NCI-H1694 treated with DMSO at 0.1 percent for 48 hours (cell line): ENCODE measurements at places on chromosomes 13 and 19.

DNA sequence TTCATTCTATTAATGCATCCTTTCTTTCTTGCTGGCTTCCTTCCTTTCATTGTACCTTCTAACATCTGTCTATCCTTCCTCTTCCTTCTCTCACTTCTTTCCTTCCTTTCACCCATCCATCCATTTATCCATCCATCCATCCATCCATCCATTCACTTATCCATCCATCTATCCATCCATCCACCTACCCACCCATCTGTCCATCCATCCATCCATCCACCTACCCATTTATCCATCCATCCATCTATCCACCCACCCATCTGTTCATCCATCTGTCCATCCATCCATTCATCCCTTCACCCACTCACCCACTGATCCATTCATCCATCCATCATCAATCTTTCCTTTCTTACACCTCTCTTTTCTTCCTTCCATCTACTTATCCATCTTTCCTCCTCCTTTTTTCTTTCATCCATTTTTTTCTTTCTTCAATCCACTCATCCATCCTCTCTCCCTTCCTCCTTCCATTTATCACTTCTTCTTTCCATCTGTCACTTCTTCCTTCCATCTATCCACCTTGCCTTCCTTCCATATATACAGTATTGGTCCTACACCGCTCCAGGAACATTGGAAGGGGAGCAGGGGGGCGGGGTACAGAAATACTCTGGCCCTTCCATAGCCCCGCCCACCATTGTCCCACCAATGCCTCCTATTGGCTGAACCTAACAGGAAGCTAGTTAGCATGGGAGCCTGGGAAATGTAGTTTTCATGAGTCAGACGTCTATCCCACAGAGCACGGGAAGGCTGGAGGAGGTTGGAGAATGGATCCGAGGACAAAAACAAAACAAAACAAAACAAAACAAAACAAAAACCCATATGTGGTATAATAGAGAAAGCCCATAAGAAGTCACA lies 45.9 kb downstream of the MBD3L1 start:
- DNase-seq, result no peak

GRCh38 chr13:34128661-34129060 lies 310.7 kb downstream of the RFC3 start:
- DNase-seq, result no peak

DNA sequence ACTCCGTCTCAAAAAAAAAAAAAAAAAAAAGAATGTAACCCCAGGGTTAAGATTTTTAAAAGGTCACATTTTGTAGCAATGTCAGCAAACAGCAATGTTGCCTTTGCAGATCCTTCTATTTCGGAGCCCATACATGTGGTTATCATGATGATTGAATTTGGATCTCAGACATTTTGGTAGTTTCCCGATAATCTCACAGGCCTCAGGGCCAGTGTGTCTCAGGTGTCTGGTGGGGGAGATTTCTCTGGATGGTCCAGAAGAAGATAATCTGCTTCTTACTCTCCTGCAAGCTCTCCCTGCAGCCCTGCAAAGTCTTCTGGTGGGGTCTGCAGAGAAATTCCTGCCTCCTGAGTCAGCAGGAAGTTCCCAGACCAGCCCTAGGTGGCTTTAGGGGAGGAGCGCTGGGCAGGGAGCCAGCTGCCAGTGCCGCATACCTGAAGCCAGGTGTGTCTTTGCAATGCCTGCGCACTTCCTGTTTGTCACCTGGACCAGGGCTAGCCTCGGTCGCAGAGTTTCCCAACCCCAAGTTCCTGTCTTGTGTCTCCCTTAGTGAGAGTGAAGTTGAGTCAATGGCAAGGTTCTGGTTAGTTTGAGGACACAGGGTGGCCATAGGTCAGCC lies 1.4 kb downstream of the SH2D3A start:
- DNase-seq, result no peak

GRCh38 chr13:43822969-43823368 lies 36.2 kb upstream of the ENOX1 start:
- DNase-seq, result no peak

DNA sequence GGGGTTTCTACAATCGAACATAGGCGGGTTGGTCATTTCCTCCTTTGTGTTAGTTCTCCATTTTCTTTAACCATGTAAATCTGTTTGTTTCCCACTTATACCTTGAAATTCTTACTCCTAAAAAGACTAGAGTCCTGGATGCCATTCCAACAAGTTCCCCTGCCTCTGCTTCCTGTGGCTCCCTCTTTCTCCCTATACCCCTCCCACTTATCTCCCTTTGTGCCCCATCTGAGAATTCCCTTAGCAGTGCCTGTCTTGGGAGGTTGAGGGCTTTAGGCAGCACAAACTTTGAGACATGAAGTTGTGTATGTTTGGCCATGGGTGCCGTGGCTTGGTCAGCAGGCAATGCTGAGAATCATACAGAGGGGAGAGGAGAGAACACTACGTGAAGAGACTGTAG lies 176.4 kb downstream of the RGCC start:
- DNase-seq, result no peak

DNA sequence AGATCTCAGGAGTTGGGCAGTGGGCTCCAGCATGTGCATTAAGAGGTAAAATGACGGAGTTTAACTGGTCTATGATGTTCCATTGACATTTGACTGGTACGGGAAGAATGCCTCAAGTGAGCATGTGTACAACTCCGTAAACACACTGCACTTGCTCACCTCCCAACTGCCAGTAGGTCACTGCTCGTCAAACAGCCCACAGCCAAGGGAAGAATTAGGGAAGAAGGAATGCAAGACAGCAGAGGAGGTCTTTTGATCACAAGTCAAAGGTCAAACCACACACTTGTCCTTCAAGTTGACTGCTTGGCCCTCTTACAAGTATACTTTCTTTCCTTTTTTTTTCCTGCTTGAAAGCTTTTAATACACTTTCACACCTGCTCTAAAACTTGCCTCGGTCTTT lies 236.7 kb downstream of the B3GLCT start:
- DNase-seq, result no peak

DNA sequence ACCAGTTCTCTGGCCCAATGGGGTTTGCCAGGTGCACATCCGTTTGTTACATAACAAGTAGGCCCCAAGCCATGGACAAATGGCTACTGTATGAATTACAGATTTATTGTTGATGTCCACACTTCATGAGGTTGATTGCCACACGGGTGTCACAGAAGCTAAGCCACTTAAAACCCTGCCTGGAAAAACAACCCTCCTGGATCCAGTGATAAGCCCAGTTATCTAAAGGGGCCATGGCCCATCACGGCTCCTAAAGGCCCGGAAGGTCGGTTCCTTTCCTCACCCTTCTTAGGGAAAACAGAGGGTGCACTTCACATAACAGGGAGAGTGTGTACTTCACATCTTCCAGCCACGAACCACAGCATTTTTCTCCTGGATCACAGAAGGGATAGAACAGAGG lies 4.1 kb downstream of the TMEM272 start:
- DNase-seq, result no peak

GRCh38 chr19:49315111-49315510 lies 9.9 kb downstream of the SLC6A16 start:
- DNase-seq, result no peak

- DNase-seq, result no peak
Measured at GRCh38 chr19:47641891-47642485, 33.1 kb downstream of the BICRA start.

GRCh38 chr13:59488436-59488835 lies 675.3 kb downstream of the DIAPH3 start:
- DNase-seq, result no peak

GRCh38 chr13:27658546-27658945 lies 36.9 kb downstream of the POLR1D start:
- no peak for DNase-seq

GRCh38 chr13:60328073-60328472 lies 68.9 kb upstream of the TDRD3 start:
- DNase-seq, result no peak

GRCh38 chr19:4376991-4377781 lies 23.2 kb downstream of the SH3GL1 start:
- no peak for DNase-seq

GRCh38 chr19:38942471-38943181 lies 11.9 kb downstream of the MRPS12 start:
- no peak for DNase-seq

DNA sequence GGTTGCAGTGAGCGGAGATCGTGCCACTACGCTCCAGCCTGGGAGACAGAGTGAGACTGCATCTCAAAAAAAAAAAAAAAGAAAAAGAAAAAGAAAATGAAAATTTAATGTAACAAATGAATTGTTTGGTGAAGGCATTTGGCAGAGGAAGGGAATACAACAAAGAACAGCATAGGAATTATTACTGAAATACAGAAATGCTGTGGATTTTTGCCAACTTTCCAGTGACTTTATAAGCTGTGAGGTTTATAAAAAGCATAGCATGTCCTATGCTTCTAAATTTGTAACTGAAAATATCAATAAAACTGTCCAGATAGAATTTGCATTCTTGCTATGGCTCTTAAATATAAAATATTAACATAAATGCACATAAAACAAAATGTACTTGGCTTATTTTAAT lies 112.9 kb upstream of the IRS2 start:
- DNase-seq, result no peak

- DNase-seq, result no peak
Measured at GRCh38 chr19:28596561-28597071, 616.3 kb downstream of the UQCRFS1 start.

DNA sequence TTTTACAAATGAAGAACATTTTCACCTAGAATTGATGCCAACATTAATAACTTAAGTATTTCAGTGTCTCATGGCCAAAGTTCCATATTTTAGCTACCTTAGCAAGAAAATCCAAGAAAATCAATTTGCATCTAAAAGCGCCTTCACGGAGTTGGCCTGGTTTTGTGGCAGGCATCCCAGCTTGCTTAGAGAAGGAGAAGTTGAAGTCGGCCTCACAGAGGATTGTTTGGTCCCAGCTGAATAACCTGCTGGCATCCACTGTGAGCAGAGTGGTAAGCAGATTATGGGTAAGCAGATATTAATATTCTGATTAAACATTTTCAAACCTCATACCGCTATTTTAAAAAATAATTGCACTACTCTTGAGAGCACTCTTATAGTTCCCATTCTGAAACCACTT lies 62.3 kb upstream of the STARD13 start:
- DNase-seq, result no peak

DNA sequence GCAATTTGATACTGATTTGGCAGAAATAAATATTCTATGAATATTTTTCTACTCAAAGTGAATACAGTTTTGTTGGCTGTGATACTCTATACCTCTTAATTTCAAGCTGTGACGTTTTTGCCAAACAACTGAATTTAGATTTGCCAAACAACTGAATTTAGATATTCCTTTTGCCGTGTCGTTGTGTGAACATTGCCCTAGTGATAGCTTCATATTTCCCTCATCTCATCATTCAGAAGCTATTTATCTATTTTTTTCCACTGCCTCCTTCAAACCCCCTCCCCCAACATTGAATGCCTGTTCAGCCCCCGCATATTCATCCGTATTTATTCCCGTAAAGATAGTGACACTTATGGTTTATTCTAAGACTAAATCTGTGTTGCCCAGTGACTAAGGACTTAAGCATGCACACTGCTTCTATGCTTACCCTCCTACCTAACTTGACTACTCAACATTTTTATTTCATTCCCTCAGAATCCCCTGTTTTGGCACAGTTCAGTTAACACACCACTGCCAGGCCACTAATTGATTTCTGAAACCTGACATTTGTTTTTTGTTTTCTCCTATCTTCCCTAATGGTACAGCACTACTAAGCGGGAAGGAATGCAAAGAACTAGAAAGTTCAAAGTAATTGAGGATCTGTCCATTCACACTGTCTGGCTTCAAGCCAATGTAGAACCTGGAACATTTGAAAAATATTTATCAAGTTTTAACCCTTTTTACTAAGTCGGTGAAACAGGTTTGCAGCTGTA lies 2.8 kb upstream of the KLF5 start:
- DNase-seq, result no peak

GRCh38 chr19:55092423-55093318 lies 17.0 kb downstream of the EPS8L1 start:
- no peak for DNase-seq

GRCh38 chr19:2168619-2169424 lies 5.1 kb downstream of the DOT1L start:
- DNase-seq, result no peak

DNA sequence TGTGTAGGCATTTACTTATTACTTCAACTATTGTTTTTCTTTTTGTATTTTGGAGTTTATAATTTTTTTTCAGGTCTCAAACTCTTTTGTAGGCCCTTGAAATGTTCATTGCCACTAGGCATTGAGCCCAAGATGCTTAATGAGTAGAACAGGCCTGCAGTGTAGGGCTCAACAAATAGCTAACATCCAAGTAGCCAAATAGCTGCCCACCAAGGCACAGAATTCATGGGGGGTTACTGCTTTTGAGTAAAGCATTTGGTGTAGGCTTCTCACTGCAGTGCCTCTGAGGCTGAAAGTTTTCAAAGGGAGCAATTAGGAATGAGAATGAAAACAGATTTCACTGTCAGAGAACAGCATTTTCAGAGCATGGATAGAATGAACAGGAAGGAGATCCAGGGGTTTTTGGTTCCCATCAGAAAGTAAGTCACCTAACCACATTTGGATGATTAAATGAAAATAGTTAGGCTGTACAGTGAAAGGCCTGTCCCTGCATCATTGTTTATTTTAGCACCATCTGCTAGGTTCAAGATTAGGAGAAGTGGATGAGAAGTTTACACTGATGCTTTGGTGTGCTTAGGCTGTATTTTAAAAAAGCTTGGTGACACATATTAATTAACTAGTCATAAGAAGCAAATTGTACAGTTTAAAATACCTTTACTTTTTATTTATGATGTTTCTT lies 61.0 kb downstream of the EDNRB start:
- no peak for DNase-seq

GRCh38 chr13:111006506-111007031 lies 91.7 kb upstream of the ANKRD10 start:
- no peak for DNase-seq

DNA sequence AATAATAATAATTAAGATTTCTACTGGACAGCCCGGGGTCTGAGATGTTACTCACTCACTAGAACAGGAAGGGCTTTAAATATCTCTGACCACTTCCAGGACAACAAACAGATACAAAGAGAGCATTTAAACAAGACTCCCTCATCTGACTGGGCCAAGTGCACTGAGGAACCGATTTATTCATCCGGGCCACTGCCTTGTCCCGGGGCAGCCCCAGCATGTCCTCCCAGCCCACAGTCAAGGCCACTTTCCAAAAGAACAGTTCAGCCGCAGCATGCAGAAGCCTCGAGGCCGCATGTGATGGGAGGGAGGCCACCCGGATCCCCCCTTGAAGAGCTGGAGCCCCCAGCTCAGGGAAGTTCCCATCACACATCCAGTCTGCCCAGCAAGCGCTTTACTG lies 30.5 kb downstream of the MLLT1 start:
- no peak for DNase-seq

- no peak for DNase-seq
Measured at GRCh38 chr19:46785980-46786235, 2.5 kb downstream of the SLC1A5 start.

DNA sequence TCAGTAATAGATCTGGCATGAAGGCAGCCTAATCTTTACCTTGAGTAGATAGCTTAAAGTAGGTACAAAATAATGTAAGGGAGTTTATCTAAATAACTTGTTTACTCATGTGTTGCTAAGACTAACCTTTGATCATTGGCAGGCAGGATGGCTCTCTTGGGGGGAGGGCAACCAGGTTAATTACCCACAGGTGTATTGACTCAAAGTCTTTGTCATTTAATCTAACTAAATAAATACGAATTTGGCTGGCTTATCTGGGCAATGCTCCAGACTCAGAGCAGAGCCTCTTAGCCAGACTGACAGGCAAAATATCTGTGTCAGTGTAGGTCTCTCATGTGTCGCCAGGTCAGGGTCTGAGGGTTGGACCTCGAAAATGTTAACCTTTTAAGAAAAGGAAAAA lies 283.4 kb upstream of the KLHL1 start:
- DNase-seq, result no peak
